ENCODE measurements at places on chromosomes 12 and 14.

GRCh38 chr12:46269429-46270241, 792 bp upstream of the SLC38A1 start:
- DNase-seq: peak; percentile 40

DNA sequence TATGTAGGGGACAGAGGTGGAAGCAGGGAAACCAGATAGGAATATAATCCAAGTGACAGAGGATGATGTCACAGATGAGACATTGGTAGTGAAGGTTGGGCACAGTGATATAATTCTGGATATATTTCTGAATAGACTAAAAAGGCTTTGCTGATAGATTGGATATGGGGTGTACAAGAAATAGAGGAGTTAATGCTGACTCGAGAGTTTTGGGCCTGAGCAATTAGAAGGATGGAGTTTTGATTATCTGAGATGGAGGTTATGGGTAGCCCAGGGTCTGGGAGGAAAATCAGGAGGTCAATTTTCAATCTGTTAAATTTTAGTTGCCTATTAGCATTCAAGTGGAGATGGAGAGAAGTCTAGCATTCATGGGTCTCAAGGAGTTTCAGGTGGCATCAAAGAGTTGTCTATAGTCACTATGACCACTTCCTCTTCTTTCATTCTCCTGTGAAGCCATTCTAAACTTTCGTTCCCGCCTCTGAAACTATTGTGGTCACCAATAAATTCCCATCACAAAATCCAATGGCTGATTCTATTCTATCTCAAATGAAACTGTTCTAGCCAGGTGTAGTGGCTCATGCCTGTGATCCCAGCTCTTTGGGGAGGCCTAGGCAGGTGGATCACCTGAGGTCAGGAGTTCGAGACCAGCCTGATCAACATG, 10.6 kb upstream of the ANO6 start:
- DNase-seq: no peak

DNA sequence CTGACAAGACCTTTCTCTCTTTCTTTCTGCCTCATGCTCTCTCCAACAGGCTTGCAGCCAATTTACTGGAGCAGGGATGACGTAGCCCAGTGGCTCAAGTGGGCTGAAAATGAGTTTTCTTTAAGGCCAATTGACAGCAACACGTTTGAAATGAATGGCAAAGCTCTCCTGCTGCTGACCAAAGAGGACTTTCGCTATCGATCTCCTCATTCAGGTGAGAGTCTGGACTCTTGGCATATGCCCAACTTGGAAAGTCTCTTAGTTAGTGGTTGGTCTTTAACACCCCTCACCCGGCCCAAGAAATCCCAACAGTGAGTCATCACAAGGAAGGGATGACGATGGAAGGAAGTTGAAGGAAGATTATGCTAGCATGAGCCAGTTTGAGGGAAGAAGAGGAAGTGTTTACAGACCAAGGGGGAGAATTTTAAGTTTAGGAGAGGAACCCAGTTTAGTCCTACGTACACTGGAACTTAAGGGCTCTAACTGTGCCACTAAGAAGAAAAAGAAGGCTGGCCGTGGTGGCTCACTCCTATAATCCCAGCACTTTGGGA, 189.7 kb downstream of the ETV6 start:
- no peak for DNase-seq

DNA sequence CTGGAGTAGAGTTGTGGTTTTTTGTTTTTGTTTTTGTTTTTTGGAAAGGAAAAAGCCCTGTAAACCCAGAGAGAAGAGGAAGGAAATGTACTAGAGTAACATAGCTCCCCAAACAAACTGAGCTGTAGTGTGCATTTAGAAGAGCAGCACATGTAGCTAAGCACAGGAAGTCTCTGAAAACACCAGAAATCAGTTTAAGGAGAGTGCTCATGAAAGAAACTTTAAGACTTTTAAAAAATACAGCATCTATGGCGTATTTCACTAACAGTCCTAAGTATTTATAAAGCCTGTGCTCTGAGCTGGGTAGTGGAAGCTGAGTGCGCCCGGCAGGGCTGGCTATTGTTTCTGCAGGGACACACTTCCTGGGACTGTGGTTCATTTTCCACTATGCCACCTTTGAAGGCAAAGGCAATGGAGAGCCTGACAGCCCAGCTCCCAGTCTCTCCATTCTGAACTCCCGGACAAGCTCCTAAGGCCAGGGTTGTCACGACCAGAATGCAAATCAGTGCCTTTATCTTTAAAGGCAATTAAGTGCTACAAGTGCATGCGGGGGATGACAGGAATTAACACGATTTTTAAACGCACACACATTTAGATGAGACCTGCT, 45.4 kb downstream of the NIN start:
- DNase-seq: no peak

DNA sequence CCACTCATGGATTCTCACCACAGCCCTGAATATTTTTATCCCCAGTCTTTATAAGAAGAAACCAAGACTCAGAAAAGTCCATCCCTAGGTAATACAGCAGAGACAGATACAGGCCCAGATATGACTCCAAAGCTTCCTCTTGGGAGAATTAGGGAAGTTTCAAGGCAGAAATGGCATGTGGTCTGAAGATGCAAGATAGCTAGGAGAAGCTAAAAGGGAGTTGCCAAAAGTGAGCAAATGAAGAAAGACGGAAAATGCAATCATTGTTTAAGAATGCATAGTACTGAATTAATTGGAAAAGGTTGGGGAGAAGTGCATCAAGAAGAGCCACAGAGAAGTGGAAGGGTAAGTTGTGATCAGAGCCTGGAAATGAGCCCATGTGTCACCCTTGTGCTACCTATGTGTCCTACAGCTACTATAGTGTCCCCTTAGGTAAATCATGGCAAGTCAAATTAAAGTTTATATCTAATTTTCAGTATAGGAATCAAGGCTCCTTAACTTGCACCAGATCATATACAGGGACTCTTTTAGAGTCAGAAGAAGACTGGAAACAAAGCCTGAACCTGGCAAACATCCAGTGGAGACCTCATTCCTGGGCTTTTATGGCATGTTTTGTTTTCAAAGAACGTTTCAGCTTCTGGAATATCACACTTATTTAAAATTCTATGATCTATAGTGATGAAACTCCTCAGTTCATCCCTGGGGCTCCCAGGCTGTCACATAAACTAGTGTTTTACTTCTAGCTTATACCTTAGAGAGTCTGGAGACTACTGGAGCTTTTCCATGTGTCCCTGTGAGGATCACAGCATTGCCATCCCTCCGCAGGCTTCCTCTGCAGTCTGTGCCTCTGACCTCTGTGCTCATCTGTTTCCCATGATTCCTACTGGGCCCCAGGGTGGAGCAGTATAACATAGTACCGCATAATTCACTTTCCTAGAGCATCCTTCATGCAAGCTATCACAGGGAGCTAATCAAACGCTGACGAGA, 189.0 kb upstream of the CDKN3 start:
- no peak for DNase-seq

GRCh38 chr12:47903927-47904712, 674 bp downstream of the VDR start:
- DNase-seq: peak; percentile 64

DNA sequence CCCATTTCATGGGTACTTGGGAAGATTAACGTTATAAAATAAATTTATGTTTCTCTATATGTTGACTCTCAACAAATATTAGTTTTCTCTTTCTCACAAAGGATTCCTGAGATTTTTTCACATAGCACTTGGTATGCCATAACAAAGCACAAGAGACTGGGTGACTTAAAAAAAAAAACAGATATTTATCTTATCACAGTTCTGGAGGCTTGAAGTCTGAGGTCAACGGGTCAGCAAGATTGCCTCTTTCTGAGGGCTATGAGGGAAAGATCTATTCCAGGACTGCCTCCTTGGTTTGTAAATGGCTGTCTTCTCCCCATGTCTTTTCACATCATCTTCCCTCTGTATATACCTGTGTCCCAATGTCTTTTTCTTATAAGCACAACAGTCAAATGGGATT, 153.5 kb upstream of the DIO2 start:
- no peak for DNase-seq

DNA sequence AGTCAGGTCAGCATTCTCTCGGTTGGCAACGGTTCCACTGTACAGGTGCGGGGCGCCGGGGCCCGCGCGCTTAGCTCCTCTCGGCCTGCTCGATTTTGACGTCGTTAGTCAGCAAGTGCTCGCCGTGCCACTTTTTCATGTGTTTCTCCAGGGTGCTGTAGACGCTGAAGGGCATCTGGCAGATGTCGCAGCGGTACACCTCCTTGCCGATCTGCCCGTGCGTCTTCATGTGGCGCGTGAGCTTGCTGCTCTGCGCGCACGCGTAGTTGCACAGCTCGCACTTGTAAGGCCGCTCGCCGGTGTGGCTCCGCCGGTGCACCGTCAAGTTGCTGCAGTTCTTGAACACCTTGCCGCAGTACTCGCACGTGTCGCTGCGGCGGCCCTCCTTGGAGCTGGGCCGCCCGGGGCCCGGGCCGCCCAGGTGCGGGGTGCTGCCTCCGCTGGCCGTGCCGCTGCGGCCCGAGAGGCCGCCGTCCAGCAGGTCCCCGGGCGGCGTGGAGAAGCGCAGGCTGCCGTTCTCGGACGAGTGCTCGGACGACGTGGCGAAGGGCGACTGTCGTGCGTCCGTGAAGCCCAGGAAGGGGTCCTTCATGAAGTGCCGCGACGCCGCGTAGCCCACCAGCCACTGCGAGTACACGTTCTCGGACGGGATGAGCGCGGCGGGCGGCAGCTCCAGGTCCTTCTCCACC, 97.8 kb downstream of the BCL11B start:
- DNase-seq: no peak

GRCh38 chr12:122834921-122835749, at the start of gene HIP1R:
Gene HIP1R, plus strand, starts transcription at chr12:122835457. Its CDS starts 94 bp downstream, at chr12:122835551.
- peak; percentile 37 for DNase-seq

DNA sequence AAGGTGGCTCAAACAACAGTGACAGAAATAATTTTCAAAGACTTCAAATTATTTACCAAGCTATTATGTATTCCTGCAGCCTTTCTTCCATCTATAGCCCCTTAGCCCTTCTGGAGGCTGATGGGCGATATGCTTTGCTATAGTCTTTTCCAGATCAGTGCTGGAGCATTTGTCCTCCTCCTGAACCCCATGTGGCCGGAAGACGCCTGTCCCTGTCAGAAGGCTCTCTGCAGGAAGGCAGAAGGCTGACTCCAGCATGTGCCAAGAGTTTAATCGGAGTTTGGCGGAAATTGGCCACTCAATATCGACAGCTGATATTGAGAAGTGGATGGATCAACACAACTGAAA, 49.3 kb upstream of the MAX start:
- DNase-seq: no peak
